Hematopoietic multipotent progenitor cell treated with erythropoietin and hydrocortisone succinate and interleukin-3 and kit ligand, for 15 days (in vitro differentiated cells): ENCODE measurements at places on chromosomes 16 and 17.

DNA sequence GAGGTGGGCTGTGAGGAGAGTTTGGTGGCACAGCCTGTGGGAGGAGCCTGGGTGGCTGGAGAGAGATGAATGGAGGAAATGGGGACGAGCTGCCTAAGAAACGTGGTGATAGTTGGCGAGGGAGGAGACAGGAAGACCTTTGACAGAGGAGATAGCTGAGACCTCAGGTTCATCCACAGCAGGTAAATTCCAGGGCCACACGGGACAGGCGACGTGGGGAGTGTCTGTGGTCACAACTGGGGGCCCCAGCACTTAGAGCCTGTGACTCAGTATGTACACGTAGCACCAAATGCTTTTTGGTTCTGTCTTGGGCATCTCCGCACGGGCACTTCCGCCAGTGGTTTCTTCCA, 7.7 kb downstream of the MINK1 start:
- no peak for DNase-seq

DNA sequence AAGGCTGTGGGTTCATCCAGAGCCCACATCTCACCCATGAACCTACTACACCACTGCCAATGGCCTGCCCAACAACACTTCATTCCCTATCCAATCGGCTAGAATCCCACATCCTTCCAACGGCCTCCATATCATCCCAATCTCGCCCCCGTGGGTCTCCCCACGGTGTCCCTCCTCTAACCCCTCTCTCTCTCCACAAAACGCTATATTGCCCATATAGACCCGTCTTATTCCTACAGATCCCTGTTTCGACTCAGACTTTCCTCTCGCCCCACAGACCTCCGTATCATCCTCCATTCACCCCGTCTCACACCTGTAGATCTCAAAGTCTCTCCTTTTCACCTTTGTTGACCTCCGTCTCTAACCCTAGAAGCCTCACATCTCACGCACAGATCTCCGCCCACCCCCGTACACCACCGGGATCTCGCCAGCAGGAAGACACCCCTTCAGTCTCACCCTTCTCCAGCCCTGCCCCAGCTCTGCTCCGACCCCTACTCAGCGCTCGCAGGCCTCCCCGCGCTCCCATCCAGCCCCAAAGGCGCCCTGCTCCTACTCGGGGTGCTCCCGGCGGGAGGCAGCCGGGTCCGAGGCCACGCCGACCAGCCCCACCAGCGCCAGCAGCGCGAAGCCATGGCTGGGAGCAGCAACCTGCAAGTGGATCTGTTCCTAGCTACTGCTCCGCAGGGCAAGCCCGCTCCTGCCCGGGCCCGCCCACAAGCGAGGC, at the start of gene FDXR:
Gene FDXR (minus strand): TSS at position 682 of the 724 bp plus-strand sequence. CDS start 50 bp downstream, at position 632.
- no peak for DNase-seq

DNA sequence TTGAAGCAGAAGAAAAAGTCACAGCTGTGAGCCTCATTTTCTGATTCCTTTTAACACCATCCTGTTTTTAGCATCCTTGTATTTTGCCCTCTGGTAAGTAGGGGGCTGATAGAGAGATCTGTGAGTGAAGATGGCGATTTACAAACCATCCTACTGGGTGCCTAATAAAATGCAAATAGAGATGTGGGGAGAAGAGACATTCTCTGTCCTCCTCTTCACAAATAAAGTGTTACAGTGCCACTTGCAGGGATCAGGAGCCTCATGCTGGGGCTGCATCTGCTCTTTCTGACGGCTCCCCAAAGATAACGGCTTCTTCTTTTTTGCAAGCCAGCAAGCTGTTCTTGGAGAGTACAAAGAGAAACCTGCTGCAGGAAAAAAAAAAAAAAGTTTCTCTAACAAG, 418.6 kb downstream of the TOX3 start:
- DNase-seq: no peak

- DNase-seq: no peak
Measured at GRCh38 chr16:59411961-59412841, 678.1 kb upstream of the GOT2 start.

DNA sequence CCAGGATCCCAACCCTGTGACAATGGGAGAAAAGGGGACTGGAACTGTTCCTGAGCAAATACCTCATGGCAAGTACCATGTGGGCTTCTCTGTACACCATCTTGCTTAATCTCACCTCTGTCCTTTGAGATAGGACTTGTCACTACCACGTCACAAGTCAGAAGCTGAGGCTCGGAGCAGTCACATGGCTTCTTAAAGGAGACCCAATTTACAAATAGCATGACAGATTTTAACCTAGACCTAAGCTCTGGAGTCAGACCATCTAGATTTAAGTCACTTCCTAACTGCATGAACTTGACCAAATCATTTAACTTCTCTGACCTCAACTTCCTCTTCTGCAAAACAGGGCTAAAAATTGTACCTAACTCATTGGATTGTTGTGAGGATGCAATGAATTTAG, 36.0 kb upstream of the CCL1 start:
- DNase-seq: no peak

GRCh38 chr17:79919862-79920720, 80.9 kb upstream of the CBX4 start:
- DNase-seq: no peak

DNA sequence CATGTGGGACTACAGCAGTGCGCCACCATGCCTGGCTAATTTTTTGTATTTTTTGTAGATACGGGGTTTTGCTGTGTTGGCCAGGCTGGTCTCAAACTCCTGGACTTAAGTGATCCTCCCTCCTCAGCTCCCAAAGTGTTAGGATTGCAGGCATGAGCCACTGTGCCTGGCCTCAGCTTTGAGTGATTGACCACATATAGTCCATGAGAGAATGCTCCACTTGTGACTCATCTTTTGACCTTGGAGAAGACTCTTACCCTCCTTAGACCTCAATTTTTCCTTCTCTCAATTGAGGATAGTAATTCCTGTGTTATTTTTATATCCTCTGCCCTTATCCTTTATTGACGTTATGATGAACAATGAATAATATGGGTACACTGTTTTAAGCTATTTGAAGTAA, 30.9 kb upstream of the DUSP14 start:
- no peak for DNase-seq
